ENCODE measurements at places on chromosomes 6 and 20. TPM values are rescaled to one million over a fixed set of nuclear protein-coding genes. Genes with fewer than 3 reads are reported as not detected.
A peak's percentile ranks its signal among the peaks of the same experiment; 100 is the strongest.

CAPN11 gene
- 0.74 TPM for total RNA-seq

OPRM1 gene
- total RNA-seq, result not detected

NOX3 gene
- not detected for total RNA-seq

DNA sequence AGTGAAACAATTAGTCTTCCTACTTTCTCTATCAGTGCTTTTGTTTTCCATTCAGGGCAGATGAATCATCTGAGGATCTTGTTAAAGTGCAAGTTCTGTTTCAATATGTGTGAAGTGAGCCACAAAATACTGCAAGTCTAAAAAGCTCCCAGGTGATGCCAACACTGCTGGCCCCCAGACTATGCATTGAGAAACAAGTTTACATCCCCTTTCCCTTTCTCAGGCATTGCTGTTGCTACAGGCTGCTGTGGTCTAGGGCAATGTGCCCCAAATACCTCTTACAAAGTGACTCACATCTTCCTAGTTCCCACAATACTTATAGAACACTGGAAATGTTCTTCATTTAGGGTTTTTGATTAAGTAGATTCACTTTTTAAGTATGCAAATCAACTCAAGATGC, 31.8 kb downstream of the ABRACL start:
- DNase-seq, result no peak

GRCh38 chr6:73989428-73989827, 293.4 kb downstream of the CD109 start:
- DNase-seq, result no peak

GRCh38 chr6:27545271-27546046, 72.6 kb upstream of the ZNF184 start:
- DNase-seq, result no peak

DNA sequence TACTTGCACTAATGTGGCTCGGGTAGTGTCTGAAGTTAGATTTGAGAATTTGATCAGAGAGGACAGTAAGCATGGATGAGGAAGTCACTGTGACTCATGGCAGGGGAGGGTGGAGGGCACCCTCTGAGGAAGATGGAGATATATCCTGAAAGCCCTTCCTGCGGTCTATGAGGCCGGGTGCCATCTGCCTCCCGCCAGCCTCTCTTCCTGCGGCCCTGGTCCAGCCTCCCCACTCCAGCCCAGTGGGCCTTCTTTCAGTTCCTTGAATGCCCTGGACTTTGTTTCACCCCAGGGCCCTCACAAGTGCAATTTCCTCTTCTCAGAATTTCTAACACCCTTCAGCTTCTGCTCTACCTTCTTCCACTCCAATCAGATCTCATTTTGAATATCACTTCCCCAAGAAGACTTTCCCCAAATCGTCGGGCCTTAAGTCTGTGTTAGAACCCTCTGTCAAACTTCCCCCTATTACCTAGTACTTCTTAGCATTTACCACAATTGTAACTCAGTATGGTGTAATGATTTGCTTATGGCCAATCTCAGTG, 20.2 kb upstream of the TNFAIP3 start:
- DNase-seq, result peak; percentile 91

DNA sequence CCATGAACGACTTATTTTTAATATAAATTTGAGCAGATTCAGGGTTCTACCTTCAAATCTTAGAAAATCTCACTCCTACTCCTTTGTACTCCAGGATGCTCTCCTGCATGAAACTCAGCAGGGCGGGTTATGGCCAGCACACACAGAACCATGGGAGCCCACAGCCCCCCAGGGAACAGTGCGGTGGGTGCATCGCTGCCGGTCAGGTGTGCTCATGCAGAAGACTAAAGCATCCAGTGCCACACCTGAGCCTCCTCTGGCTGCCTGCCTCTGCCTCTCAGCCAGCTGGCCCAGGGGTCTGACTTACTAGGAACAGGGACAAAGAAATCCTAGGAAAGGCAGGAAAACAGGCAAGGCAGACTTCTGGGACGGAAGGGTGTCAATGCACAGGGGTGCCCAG, 31.8 kb downstream of the EZR start:
- peak; percentile 79 for DNase-seq

DNA sequence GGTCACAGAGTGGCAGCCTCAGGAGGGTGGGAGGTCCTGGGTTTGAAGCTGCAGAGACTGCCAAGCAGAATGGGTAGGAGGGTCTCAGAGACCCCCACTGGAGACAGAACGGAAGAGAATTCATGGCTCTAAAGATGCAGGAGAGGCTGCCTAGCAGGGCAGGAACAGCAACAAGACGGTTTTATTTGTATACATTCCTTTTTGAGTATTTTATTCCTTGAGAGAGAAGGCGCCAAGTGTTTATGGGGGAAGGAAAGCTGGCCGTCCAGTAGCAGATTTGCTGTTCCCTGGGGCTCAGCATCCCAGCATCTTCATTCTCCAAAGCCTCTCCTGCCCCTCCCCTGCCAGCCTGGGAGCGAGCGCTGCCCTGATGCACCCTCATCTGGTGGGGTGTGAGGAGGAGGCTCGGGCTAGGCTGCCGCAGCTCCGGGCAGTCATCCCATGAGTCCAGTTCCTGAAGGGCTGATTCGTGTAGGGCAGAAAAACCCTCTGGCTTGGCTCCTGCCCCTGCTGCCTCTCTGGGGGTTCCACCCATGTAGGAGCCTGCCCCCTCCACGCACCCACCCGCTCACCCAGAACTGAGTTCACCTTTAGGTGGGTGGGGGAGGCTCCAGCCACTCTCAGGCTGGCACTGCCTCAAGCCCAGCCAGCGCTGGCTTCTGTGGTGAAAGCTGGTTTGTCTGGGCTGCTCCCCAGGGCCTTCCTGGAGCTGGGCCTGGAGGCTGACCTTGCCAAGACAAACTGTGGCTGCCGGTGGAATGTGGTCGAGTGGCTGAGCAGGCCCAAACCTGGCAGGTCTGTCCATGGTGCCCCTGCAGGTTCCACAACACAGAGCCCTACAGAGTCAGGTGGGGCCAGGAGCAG, 32.4 kb downstream of the CPXM1 start:
- DNase-seq, result peak; percentile 85

- no peak for DNase-seq
Observed at GRCh38 chr6:137146206-137146605, 27.2 kb downstream of the IL22RA2 start.

Data from lower leg skin (tissue), 4 donors.